AG09319 (cell line): ENCODE measurements at places on chromosomes 13 and 19.

- DNase-seq: no peak
Observed at GRCh38 chr13:95479731-95480130, 72.8 kb upstream of the CLDN10 start.

GRCh38 chr19:45428384-45429231, 4.9 kb upstream of the ERCC1 start:
- DNase-seq: no peak

GRCh38 chr13:27011661-27012060, 159.9 kb downstream of the USP12 start:
- no peak for DNase-seq

GRCh38 chr19:16897029-16897855, 8.4 kb downstream of the F2RL3 start:
- peak; percentile 94 for DNase-seq

- no peak for DNase-seq
Observed at GRCh38 chr19:28881616-28882015, 331.3 kb downstream of the UQCRFS1 start.

DNA sequence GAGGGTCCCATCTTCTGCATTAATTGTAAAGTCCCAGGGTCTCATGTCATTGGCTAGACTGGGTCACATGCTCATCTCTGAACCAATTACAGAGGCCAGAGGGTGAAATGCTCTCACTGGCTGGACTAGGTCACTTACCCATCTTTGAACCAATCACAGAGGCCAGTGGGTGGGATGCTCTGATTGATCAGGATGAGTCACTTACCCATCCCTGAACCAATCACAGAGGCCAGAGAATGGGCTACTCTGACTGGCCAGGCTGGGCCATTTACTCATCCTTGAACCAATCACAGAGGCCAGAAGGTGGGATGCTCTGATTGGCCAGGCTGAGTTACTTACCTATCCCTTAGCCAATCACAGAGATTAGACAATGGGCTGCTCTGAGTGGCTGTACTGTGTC, 5.3 kb downstream of the MISP start:
- no peak for DNase-seq

DNA sequence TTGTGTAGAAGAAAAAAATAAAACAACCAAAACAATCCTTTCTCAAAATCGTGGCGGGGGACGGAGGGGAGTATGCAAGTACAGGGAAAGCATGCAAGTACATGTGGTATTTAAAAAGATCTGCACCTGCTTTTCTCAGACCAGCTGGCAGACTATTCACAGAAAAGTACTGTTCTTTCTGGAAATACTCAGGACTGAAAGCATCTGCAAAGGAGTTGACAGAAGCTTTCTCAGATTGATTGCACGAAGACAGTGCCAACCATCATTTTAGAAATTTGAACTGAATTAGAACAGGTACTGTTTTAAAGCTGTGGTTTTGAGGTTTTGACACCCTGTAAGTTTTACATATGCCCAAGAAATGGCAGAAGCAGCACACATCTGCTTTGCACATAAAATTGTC, 19.8 kb upstream of the PCDH8 start:
- DNase-seq: no peak

GRCh38 chr13:81172603-81173002, 831.7 kb upstream of the SPRY2 start:
- no peak for DNase-seq

- DNase-seq: no peak
Observed at GRCh38 chr13:48320399-48320790, 16.8 kb downstream of the RB1 start.

GRCh38 chr13:83845106-83845505, 37.2 kb downstream of the SLITRK1 start:
- no peak for DNase-seq

DNA sequence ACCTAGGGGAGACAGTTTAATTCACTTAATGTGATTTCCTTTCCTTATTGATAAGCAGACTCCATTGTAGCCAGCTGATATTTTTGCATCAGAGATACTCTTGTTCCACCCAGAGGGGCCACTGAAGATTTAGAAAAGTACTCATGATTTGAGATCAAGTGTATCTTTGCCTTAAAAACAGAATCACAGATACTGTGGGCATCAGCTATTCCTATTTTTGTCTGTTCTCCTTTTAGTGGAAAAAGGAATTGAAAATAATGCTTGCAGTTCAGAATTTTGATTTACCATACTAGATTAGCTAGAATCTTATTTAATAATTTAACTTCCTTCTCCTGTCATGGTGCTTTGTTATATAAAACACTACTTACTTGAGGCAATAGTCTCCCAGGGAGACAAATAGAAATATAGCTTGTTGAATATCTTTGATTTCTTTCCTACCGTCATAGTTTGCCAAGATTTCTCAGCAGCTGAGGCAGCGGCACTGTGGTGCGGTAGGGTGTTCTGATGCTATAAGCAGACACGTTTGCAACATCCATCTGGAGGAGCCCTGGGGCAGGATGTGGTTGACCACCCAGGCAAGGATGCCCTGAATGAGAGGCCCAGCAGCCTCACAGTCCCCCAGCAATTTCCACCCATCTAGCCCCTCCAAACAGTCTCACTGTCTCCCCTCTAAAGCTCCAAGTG, 47.0 kb upstream of the RAP2A start:
- no peak for DNase-seq

DNA sequence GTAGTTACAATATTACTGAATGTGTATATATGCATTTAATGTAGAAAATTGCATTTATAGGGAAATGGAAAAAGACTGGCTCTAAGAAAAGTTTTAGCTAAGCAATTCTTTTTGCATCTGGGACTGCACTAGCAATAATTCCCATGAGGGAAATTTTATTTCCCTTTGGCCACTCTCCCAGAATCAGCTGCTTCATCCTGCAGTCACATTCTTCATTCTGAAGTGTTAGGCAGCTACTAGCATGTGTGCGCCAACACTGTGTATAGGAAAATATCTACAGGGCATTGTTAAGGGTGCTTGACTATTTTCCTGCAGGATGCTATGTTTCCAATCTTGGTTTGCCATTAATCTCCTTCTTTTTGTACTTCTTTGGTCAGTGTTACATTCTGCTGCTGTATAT, 312.8 kb upstream of the PCDH20 start:
- no peak for DNase-seq

DNA sequence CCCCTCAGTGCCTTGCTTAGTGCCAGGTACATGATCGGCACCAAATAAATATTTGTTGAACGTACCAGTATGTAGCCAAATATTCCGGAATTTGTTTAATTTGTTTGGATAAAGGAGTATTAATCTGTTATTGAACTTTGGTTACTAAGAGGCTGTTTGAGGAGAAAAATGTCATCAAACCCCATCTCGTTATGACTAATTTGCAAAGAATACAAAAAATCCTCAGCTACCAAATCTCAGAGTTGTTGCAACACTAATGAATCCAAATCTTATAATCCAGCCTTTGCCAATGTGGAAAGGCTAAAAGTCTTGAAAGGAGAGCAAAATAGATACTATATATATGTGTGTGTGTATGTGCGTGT, 79.5 kb downstream of the KLF5 start:
- peak; percentile 23 for DNase-seq

DNA sequence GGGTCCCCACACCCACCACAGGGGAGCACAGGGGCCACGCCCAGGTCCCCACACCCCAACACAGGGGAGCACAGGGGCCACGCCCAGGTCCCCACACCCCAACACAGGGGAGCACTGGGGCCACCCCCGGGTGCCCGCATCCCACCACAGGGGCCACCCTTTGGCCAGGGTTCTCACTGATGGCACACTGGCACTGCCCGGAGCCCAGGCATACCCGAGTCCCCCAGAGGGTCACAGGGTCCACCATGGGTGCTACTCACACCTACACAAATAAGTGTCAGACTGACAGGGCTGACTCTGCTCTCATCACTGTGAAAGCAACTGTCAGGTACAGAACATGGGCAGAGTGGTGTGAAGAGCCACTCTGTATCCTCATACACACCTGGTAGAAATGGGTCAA, 98.8 kb downstream of the TUBGCP3 start:
- DNase-seq: no peak

DNA sequence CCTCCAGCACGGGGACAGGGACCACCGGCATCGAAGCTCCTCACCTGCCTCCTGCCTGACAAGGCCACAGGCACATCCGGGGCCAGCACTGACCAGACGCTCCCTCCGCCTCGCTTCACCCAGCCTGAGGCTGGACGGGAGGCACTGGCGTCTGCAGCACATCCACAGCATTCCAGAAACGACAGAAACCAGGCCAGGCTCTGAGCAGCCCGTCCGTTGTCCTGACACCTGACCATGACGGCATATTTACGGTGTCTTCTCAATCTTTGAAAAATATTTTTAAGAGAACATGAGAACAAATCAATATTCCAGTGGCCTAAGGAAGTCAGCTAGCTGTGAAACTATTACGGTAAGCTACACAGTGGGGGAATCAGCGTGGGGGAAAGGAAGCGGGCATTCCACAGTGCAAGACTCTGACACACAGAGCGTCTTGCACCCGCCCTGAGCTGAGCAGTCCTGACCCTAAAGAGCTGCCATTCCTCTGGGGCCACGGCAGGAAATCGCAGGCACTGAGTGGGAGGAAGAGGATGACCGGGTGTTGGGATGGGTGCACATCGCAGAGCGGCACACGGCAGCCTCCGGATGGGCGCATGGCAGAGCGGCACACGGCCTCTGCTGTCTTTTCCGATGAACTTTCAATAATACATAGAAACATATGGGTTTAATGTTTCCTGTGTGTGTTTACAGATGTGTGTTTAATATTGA, 26.8 kb downstream of the RASA3 start:
- no peak for DNase-seq

- DNase-seq: no peak
Observed at GRCh38 chr19:16263141-16263761, 61.4 kb upstream of the KLF2 start.

DNA sequence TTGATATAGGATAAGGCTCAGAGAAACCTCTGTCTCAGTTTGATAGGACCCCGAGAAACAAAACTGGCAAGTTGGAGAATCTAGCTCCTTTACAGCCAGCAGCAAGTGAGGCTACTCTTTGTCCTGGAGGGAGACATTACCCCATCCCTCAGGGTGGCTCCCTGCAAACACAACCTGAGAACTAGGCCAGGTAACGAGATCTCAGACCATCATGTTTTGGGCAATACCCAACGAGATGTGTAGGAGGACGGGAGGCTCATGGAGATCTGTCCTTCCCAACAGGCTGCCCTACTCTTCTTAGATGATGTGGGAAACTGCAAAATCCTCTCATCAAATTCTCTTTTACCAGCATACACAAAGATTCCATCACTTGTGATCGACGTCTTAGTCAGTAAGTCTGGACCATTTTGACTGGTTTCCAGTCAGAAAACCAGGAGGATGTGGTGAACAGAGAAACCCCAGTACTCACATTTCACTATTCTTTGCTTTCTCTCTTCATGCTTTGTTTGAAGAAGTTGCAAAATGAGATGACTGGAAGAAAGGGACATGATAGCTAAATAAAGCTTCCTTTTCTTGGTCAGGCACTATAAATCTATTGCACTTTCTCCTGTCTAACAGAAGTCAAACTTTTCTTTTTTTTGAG, 6.0 kb upstream of the CTU1 start:
- DNase-seq: no peak

GRCh38 chr13:35732565-35732964, 256.1 kb upstream of the MAB21L1 start:
- no peak for DNase-seq

DNA sequence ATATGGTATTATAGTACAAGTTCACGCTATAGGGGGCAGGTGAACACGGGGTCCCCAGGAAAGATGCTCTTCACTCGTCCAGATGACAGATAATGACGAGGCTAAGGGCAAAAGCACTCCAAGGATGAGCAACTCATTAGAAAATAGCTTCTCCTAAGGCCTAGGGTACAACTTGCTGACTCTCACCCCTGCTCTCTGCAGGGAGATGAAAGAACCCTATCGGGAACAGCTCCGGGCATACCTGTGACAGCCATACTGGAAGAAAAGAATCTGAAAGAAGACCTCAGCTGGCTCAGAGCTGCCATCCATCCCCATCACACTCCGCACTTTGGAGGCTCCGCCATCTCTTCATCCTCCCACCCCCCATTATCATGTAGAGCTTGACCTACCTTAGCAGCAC, 17.5 kb upstream of the HSPH1 start:
- DNase-seq: no peak

GRCh38 chr13:35484384-35484783, 7.9 kb upstream of the MAB21L1 start:
- DNase-seq: no peak

- DNase-seq: no peak
Observed at GRCh38 chr19:444677-445210, 16.1 kb downstream of the SHC2 start.

GRCh38 chr19:12880551-12881171, 588 bp downstream of the DNASE2 start:
- DNase-seq: no peak

- DNase-seq: no peak
Observed at GRCh38 chr19:39692166-39692565, 12.1 kb upstream of the LGALS14 start.
